ENCODE measurements at places on chromosomes 6 and 20.

DNA sequence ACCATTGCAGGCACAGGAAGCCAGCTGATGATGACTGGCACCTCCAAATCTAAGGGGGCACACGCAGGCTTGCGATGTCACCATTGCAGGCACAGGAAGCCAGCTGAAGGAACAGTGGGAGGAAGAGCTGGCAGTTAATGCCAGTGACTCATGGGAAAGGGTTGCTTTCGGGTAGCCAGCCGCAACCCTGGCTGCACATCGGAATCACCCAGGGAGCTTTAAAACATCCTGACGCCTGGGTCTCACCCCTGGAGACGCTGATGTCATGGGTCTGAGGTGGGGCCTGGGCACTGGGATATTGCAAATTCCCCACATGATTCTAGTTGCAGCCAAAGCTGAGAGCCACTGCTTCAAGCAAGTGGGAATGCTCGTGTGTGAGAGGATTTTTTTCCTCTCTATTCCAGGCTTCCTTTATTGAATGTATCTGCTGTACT is 16.1 kb upstream of the CCN6 start:
- peak; percentile 80 for DNase-seq

DNA sequence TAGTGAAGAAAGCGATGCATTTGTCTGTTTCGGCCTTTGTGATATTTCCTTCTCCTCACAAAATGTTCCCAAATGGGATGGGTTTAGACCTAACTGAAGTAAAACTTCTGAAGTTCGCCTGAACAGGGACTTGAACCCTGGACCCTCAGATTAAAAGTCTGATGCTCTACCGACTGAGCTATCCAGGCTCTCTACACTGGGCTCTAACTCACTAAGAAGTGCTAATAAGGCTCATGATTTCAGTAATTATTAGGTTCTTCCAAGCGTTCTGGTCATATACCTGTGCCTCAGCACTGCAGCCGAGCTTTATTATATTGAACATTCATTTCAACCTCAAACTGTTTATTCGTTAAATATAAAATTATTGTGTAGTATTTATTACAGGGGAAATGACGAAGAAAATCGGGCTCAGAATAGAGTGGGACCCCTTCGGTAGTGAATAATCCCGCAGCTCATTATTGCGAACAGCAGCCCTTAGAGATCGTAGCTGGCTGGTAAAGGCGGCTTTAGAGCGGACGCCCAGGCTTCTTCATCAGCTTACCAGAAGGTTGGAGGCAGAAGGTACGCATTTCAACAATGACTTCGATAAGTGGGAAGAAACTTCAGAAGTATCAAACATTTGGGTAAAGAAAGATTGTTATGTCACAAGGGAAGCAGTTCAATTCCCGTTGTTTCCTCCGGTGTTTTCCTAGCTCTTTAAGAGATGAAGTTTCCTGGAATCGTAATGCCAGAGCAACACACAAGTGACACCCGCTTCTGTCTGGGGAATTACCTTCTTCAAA is 119.0 kb upstream of the ZNF184 start:
- no peak for DNase-seq

DNA sequence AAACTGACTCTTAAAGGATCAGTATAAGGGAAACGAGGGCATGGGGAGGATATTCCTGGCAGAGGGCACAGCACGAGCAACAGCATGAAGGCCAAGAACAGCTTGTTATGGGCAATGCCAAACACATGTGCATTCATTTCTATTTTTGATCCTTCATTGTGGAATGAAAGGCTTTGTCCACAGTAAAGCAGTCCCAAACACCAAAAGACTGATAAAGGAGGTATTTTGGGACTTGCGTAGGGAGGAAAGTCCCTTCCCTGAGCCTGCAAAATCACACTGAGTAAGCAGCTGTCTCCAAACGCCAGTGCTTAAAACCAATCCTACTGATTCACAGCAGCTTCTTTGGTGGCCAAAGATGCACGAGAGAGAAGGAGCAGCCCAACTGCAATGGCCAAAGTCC is 138.2 kb downstream of the UNC5CL start:
- DNase-seq = no peak

- DNase-seq = no peak
These were observed 627.4 kb upstream of the CITED2 start for GRCh38 chr6:140001821-140002341.

- no peak for DNase-seq
These were observed 2.7 kb upstream of the DLL1 start for GRCh38 chr6:170293341-170294231.

DNA sequence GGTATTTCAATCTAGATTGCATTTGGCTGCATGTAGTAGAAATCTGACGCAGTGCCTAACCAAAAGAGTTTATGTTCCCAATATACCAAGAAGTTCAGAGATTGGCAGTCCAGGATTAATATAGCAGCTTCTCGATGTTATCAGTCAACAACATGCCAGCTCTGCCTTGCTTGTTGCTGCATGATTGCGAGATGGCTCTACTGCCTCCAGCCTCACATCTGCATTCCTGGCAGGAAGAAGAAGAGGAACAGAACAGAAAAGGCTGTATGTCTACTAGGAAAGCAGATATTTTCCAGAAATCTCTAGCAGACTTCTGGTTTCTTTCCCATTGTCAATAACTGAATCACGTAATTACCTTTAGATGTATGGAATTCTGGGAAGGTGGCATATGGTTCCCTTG is 60.8 kb downstream of the SLC35D3 start:
- DNase-seq = no peak

DNA sequence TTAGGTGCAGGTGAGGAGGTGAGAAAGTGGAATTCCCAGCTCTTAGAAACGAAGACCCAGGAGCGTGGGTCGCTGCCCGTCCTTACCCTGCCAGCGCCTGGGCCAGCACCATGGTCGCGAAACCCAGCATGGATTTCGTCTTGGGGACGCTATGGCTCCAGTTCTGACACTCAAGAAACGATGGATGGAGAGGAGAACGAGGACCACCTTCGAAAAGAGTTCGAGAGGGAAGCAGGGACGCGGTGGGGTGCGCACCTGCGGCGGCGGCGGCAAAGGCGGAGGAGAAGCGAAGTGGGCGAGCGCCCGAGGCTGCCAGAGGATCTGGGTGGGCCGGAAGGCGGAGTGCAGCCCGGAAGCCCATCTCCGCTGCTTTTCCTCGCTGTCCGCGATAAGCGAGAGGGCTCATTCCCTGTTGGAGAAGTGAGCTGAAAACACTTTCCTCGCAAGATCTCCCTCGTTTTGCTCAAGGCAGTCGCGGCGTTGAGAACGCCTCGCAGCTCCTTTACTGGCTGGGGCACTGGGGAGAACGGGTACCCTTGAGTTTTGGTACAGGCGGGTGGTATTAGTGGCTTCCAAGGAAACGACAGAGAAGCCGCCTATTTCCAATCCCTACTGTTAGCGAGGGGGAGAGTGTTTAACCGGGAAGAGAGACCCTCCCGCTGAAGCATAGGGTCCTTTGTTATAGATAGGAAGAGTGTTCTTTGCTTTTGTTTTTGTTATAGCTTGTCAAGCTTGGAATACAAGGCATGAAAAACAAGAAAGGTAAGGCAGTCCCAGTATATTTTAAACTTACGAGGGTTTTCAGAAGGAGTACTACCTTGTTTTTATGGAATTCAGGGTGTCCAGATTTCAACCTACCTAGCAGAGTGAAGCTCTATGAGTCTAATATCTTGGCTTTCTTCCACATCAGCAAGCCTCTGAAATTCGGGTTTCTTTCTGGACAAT is 109.5 kb downstream of the TRIM27 start:
- no peak for DNase-seq

DNA sequence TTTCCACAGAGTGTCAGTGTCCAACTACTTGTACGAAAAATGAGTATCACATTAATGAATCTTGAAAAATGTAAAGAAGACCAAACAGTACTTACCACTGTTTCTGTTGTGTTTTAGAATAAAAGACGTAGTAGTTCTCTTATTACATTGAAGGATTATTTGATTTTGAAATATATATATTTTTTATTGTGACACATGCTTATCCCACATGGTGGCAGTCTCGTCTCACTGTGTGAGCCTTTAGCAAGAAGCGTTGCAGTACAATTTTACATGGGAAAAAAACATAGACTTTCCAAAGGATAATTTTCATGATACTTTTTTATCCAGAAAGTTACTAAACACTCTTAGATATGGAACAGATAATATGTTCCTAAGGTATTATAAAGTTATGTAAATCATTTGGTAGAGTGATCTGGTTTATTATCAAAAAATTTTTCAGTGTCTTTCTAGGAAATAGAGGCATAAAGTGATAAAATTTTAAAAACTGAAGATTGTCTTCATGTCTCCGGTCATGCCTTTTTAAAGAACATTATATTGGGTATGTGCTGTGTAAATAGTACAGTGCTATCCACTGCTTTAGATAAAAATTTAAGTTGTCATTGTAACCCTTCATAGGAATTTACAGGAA is 117.5 kb upstream of the SAMD5 start:
- peak; percentile 18 for DNase-seq

DNA sequence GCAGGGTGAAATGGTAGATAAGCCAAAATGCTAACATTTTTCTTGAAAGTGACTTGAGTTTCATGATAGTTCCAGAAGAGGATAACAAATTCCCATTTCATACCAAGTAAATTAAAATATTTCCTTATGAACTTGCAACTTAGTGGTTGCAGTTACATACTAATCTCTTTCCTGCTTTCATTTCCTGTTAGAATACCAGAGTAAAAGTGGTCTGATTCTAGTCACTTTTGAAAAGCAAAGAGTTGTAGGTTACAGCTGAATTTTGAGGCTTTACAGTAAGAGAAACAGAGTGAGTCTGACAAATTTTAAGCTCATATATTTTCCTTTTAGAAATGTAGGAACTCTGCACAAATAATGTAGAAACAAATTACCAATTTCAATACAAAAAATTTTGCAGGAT is 117.4 kb downstream of the ZFAND3 start:
- DNase-seq = no peak

DNA sequence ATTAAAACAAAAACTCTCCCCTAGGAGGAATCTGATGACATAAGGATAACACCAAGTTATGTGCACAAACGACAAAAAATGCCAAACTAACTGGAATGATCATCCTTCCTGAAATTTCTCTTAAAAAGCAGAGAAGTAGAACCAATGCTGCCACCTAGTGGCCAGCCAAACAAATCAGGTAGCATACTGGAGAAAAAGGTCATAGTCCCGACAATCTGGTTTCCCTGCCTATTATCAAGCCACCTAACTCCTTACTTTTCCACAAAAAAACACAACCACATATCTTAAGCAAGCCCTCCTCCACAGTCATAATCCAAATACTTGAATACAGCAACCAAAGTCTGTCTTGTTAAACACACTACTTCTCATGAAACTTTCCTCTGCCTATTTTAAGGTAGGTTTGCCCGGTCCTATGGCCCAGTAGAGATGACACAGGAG is 5.3 kb downstream of the OARD1 start:
- peak; percentile 55 for DNase-seq

GRCh38 chr6:88499436-88499835 is 333.3 kb upstream of the CNR1 start:
- DNase-seq = no peak

- DNase-seq = no peak
These were observed 28.2 kb upstream of the VEGFA start for GRCh38 chr6:43741829-43742228.

DNA sequence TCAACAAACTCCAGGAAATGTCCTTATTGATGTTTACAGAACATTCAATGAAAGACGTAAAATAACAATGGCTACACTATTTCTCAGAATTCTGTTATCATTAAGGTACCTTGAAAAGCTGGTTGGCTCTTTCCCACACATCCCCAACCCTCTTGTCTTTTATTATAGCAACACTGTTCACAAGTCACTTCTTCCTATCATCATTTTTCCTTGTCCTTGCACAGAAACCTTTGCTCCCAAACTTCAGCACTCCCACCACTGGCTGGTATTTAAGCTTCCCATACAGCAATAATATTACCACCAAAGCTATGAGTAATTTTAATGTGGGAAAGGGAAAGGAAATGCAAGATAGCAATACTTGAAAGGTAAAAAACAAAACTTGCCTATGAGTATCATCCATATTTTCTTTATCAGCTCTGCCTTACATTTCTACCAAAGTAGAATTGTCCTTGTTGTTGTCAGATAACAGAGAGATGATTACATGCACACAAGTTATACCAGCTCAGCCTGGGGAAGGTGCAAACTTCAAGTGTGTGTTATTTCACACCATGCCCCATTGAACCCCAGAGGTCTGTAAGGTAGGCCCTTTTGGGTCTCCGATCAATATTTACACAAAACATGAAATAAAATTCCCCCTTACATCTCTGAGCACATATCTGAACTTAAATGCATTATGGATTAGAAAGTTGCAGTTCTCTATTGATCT is 32.2 kb downstream of the ARHGAP18 start:
- DNase-seq = no peak

DNA sequence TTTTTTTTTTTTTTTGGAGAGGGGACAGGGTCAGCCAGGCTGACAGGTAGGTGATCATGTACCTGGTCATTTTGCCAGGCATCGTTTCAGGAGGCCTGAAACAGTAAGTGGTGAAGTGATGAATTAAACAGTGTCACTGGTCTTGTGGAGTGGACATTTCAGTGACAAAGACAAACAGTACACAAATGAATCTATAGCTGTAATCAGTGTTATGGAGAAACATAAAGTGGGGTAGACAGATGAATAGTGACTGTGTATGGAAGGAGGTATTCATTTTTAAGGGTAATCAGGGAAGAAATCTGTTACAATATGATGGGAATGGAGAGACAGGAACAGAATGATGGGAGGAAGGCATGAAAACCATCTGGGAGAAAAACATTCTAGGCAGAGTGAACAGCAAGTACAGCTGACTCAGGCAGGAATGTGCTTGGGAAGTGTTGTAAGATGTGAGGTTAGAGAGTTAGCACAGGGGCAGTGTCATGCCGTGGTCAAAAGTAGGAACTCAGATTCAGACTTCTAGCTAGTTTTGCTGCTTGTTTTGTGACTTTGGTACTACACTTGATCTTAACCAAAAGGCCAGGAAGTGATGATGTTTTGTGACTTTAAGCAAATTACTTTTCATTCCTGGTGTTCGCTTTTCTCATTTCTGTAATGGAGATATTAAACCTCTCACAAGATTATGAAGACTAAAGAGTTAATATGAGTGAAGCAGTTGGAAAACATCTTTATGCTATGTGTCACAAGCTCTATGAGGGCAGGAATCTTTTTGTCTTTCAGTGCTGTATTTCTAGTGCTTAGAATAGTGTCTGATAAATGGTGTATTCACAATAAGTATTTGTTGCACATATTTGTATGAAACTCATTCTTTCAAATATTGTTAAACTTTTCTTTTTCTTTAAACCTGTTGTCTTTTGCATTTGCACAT is 43.4 kb downstream of the QKI start:
- DNase-seq = peak; percentile 2

GRCh38 chr20:56504373-56505005 is 20.1 kb upstream of the FAM209A start:
- peak; percentile 32 for DNase-seq

GRCh38 chr20:9689041-9689440 is 149.8 kb downstream of the PAK5 start:
- no peak for DNase-seq

DNA sequence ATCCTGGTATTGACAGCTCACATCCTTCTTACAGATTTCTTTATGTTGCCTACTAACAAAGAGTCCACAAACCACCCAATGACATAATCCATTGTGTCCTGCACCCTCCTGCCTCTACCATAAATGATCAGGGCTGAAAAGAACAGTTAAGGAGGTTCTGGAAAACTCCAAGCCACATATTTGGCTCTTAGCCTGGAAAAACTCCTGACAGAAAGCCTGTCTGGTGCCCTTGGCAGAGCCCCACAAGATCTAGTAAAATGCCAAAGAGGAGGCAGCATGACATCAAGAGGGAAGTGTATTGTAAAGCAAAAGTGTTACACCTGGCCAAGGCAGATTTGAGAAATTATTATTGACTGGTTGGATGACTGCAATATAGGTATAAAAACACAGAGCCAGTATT is 126.4 kb upstream of the VGLL2 start:
- peak; percentile 8 for DNase-seq

GRCh38 chr6:42525206-42525605 is 38.6 kb upstream of the UBR2 start:
- DNase-seq = no peak
